ENCODE measurements at places on chromosomes 7 and 10.

DNA sequence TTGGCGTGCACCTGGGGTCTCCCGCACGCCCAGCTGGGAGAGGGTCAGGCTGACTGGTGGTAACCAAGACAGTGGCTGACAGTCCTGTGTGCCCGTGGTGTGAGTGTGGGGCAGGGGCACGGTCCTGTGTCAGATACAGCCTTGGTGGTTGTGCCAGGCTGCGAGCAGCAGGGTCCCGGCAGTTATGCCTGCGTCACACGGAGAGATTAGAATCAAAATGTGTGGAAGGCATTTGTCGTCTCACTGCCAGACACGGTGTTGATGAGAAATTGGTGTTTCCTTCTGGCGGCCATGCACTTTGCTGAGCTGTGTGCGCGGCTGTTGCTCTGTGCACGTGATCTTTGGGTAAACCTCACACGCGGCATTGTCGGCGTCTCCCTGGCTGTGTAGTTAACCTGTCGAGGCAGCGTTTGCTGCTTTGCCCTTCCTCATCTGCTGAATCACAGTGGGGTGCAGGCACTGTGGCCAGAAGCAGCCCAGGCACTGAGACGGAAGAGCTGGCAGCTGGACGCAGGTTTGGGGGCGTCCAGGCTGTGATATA, 87.7 kb downstream of the NKX6-2 start:
- DNase-seq = peak; percentile 40

- no peak for DNase-seq
Observed at GRCh38 chr7:122299624-122300210, 4.8 kb downstream of the FEZF1 start.

DNA sequence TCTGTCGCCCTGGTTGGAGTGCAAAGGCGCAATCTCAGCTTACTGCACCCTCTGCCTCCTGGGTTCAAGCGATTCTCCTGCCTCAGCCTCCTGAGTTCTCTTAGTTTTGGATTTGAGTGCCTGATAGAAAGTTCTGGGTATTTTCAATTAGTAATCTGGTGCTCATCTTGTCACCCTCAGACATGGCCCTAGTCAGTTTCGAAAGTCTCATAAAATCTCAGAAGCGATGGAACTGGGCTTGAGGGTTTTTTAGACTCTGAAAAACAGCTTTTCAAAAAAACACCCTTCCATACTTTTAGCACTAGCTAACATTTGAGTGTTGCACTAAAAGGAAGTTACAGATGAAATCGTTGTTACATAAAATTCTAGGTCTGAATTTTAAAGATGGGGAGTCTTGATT, 9.4 kb upstream of the PIP4K2A start:
- no peak for DNase-seq

DNA sequence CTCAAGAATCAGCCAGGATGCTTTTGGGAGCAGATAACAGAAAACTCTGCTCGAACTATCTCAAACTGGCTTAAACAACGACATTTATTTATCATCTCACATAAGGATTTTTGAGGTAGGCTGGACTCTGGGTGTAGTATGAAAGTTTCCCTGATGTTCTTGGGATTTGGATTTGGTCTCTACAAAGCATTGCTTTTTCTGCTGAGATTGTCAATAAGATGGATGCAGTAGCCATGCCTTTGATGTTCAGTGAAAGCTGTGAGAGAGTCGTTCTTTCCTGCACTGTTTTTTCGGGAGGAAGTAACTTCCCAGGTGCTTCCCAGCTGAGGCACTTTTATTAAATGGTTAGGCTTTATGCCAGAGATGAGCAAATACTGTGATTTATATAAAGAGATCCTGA, 181.1 kb downstream of the PRKG1 start:
- no peak for DNase-seq

GRCh38 chr10:124563320-124564040, 101.9 kb downstream of the LHPP start:
- no peak for DNase-seq

GRCh38 chr7:29469976-29470557, 93.6 kb upstream of the PRR15 start:
- no peak for DNase-seq

- DNase-seq = no peak
Observed at GRCh38 chr10:121860810-121861209, 67.0 kb downstream of the ATE1 start.

Data from G401 (cell line).